ENCODE measurements at places on chromosomes 2 and 18.

GRCh38 chr2:71685073-71685848, 231.9 kb downstream of the DYSF start:
- no peak for DNase-seq

DNA sequence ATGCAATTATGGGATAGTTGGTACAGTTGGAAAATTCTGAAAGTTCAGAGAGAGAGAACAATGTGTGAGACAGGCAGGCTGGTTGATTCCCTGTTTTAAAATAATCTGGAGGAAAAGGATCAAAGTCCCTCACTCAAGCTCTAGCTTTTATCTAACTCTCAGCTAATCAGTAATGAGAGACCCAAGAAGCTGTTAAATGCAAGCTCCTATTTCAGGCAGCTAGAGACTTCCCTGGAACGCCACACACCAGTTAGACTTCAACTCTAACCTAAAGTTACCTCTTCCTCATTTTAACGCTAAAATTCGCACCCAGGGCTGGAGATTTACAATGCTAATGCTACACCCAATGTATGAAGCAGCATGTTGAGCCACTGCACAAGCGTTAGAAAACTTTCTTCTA, 243.1 kb downstream of the EN1 start:
- DNase-seq, result no peak

- no peak for DNase-seq
These were observed 37.6 kb upstream of the PSME4 start for GRCh38 chr2:54008439-54008838.

DNA sequence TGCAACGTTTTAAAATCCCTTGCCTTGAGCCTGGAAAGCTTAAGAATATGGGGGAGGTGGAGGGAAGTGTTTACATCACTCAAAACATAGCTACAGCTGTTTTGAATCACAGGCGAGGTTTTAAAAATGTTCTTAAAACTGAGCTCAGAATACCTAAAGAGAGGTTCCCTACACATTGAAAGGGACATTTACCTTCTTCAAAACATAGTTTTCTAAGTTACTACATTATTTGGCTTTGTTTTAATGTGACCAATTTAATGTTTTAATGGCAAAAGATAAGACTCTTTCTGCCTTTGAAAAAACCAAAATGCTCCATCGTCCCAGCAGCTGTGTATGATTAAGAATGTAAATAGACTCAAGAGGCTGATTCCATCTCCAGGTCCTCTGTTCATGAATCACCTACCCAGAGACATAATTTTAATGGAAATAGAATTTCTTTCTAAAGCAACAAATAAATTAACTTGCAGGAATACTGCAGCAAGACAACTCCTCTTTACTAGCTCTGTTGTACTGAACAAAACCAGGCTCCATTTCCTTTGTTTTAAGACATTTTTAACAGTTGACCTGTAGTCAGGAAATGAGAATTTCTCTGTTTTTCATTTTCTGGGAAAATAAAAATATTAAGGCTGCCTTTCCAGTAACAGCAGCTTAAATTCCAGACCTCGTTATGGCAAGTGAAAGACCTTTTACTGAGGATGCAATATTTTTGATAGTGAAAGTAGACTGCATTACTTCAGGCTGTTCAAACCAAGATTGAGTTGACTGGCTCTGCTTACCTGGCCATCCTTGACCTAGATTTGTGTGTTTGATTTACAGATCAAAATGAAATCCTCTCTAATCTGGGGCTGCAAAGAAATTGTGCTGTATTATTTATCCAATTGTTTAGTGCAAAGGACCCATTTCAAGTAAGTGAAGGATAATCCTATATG, 33.7 kb upstream of the WDR75 start:
- peak; percentile 31 for DNase-seq

DNA sequence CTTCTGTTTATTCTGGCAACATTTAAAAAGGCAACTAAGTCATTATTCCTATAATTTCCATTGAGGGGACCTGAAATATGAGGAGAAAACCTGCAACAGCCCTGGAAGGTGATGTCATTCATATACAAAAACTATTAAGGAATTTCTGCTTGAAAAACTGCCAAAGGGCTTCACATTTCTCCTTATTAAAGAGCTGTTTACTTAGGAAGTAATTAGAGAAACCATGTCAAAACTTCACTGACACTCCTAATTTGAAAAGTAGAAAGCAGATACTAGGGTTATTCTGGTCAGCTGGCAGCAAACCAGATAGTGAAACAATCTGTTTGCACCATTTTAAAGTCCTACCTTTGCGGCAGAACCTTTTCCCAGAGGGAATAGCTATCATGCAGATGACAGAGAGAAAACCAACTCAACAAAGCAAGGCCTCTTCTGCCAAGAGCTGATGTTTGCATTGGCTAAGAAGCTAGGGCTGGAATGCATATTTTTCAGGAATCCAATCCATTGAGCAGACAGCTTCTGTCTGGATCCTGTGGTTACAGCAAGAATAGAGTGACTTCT, 592.2 kb upstream of the SYT4 start:
- DNase-seq, result no peak

- no peak for DNase-seq
These were observed 163.8 kb downstream of the PDE11A start for GRCh38 chr2:177908824-177909223.

DNA sequence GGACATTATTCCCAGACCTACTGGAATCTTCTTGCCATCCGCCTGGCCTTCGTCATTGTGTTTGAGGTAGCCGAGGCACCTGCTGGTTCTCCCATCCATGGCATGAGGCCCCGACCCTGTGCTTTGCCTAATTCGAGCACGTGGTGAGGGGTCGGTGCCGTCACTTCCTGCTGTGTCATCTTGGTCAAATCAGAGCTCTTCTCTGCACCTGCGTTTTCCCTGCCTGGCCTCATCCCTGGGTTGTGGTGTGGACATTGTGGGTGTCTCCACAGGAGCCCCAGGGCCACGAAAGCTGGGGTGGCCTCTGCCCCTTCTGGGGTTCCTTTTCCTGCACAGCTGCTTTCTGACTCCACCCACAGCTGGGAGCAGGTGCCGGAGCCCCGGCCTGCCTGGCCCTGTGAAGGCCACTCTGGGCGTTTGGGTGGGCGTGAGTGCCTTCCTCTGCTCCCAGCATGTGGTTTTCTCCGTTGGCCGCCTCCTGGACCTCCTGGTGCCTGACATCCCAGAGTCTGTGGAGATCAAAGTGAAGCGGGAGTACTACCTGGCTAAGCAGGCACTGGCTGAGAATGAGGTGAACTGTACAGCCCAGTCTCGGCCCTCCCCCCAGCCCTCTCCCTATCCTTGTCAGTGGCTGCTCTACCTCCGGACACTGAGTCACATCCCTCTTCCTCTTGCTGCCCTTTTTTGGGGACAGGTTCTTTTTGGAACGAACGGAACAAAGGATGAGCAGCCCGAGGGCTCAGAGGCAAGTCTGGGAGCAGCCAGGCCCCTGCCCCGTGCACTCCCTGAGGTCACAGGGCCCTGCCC, 34.9 kb downstream of the ANO7 start:
- DNase-seq, result peak; percentile 58

DNA sequence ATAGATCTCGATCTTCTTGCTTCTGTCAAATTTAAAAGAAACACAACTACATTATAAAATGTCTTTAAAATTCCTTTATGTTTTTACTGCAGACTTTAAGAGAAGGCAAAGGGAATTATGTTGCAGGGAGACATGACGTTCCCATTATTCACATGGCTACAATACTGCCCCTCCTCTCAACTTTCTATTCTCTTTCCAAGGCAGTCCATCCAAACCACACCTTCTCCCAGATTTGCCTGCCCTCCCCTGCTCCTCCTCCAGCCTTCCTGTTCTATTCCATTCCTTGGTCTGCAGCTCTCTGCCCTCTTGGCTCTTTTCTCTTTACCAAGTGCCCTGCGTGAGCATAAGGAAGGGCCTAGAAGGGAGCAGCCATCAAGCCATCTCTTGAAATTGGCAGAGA, 61.3 kb downstream of the NABP1 start:
- DNase-seq, result no peak

DNA sequence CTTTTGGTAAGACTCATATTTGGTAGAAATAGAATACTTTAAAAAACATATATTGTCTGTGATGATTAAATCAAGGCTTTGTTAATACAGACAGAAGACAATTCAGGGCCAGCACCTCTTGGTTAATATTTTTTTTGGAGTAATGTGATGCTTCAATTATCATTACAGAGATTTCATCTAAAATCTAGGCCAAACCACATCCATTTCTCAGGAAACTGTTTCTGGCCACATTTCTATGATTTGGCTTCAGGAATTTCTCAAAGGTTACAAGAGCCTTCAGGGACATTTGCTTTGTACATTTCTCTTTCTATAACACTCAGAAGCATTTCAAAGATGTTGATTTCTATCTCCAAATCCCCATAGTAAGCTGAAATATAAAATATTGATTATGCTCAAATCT, 614.9 kb downstream of the LRP1B start:
- DNase-seq, result no peak
